ENCODE measurements at places on chromosomes 1 and 21.

- DNase-seq: no peak
These were observed 7.6 kb downstream of the PADI4 start for GRCh38 chr1:17315542-17316130.

GRCh38 chr1:155529929-155530328 is 32.7 kb downstream of the ASH1L start:
- no peak for DNase-seq

DNA sequence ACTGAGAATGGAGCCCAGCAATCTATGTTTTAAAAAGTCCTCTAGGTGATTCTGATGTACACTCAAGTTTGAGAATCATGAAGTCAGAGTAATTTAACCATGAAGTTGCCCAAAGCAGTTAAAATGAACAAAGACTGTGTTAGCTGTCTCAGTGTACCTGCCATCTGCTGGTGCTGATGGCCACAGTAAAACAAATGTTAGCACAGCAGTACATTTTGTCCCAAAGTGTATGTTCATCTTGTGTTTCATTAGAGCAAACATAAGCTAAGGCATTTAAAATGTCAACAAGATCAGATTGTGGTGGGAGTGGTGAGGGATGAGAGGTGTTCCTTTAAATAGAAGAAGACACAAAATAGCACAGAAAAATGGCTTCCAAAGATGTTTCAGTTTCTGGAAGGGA is 31.1 kb downstream of the FYB2 start:
- no peak for DNase-seq

DNA sequence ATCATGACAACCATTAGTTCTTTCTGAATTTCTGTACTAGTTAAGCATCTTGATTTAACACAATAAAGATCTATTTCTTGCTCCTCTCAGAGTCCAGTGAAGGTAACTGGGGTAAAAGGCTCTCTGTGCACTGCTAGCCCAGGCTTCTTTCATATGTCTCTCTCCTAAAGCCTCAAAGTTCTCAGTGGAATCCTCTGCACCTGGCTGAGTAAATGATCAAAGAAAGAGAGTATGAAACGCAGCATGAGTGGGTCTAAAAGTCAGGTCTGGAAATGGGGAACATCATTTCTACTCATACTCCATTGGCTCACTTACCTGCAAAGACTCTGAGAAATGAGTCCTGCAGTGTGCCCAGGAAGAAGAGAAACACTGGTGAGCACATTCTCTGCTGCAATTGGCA is 418.5 kb downstream of the PTPRC start:
- no peak for DNase-seq
